ENCODE measurements at places on chromosomes 5 and 9. TPM values are rescaled to one million over a fixed set of nuclear protein-coding genes. Genes with fewer than 3 reads are reported as not detected.
A peak's percentile ranks its signal among the peaks of the same experiment; 100 is the strongest.

Gene FCHO2
- total RNA-seq = 12.5 TPM

Gene SCGB3A2
- total RNA-seq = not detected

Gene PCDHGA8
- 0.29 TPM for total RNA-seq

Gene ALDOB
- total RNA-seq = 3,317 TPM

Gene ERBIN
- 40.4 TPM for total RNA-seq

DNA sequence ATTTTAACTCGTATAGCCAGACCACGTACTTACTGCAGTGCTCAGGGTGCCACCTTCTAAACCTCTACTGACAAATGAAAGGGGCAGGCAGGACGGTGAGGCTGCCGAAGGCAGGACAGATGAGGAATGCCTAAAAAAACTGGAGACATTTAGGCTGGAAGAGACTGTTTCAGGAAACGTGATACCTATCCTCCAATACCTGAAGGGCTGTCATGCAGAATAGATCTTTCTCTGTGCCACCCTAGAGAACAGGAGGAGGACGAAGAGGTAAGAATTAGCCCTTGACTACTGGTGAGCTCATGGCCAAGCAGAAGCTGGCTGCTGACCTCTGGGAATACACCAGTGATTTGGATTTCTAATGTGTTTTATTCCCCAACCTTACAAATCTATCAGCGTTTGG lies 139.4 kb downstream of the EFNA5 start:
- no peaks in the 10 kb centered on the region for H3K36me3 ChIP-seq
- DNase-seq = no peak
- no peak overlapping the region for H3K27ac ChIP-seq
- no peaks in the 10 kb centered on the region for H3K4me1 ChIP-seq
- H3K4me3 ChIP-seq = no peak overlapping the region

GRCh38 chr9:130263601-130264413 lies 1.8 kb upstream of the HMCN2 start:
- peak; percentile 52 for DNase-seq
- no peaks in the 10 kb centered on the region for H3K27me3 ChIP-seq
- no peak overlapping the region for H3K4me3 ChIP-seq

All from right lobe of liver (tissue), 6 donors.